NCI-H446 (cell line): ENCODE measurements at places on chromosomes 11 and 22.

GRCh38 chr11:118343248-118343647, 743 bp upstream of the CD3D start:
- DNase-seq = no peak

DNA sequence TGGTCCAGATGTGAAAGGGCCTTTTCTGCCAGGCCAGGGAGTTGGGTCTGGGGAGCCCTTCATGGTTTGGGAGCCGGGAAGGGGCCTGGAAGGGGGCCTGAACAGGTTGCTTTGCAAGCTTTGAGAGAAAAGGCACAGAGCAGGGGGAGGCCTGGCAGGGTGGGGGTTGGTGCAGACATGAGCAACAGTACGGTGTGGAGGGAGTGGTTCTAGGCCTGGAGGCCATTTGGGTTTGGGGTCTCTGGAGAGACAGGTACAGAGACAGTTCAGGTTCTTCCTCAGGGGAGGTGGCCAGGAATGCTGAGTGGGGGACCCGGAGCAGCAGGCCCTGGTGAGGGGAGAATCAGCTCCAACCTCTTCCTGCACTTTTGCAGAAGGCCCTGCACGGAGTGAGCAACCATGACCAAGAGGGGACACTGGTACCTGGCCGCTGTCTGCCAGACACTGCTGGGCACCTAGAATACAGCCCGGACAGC, 1.4 kb downstream of the KDELR3 start:
- DNase-seq = no peak

DNA sequence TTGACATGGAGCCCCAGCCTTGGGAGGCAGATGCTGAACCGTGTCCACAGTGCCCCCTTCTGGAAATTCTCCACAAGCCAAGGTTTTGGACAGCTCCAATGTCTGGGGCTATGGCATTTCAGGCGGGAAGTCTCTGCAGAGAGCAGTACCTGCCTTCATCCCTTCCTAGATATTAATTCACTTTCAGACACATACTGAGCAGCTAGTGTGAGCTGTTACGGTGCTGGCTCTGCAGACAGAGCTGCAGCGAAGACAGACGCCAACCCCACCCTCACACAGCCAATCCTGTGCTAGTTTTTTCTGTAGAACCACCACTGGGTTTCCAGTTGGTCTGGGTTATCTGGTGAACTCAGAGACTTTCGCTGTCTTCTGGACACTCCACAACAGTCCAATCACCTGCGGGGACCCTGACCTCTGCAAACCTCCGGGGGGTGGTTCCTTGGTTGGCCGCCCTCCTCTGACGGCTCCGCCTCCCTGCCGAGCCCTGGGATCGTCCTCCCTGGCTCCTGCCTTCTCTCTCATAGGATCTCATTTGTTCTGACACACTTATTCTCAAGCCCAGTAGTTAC, 9.1 kb downstream of the LMF2 start:
- DNase-seq = peak; percentile 78

DNA sequence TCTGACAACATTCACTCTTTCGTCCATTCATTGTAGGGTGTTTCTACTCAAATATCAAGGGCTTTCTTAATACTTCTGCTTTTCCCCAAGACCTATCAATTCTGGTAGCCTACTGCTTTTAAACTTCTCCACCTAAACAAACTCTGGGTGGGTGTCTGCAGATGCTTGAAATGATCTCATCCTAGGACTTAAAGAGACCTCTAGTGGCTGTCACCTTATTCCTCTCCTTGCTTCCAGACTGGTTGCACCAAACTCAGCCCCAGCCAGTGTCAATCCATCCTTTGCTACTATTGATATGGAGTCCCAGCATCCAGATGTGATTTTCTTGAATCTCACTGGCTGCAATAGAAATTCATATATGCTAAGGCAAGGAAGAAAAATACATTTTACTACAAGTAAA, 274.7 kb downstream of the NXPE2 start:
- DNase-seq = no peak

DNA sequence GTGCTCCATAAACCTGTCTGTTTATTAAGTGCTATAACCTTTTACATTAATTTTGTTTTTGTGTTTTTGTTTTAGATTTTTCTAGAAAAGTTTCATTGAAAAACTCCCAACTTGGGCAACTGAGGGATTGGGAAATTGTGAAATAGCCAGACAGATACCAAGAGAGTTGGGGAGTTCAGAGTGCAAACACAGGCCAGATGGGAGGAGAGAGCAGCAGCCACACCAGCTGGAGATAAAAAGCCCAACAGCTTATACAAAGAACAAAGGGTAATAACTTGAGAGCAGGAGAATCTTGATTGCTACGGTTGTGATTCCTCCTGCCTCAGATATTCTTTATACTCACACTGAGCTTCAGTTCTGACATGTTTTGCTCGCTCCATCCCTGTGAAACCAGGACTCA, 1642.2 kb downstream of the LRRC4C start:
- DNase-seq = no peak

DNA sequence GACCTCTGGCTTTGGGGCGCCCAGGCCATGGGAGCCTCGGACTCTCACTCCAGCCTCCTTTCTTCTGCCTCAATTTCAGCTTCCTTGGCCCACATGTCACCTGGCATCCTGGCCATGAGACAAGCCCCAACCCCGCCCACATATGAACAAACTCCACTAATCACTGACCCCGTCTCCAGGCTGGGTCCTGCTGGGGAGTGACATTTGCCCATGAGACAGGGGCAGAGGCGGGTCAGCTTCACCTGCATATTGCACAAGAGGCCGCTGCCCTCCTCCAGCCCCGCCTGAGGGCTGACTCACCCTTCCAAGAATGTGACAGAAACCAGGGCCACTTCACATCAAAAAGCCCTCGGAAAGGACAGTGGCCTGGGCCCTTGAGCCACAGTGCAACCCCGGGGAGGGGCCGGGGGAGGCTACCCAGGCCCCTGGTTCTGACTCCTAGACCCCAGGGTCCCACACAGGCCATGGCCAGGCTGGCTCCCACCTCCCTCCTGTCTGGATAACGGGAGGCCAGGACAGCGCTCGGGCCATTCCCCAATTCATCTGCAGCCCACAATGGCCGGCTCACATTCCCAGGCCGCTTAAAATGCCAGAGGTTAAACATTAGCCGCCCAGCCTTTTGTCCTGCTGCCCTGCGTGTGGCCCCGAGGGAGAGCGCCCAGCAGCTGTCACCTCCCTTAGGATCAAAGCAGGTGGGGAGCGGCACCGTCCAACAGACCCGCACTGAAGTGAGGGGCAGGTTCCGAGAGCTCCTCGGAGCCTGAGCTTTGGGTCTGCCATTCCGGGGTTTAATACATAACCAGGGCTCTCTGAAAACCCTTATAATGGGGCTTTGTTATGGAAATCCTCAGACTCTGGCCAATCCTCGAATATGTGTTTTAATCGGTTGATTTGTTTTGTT, 42.3 kb downstream of the TRMU start:
- no peak for DNase-seq

- DNase-seq = no peak
Measured at GRCh38 chr11:59225017-59225416, 12.3 kb upstream of the MPEG1 start.

DNA sequence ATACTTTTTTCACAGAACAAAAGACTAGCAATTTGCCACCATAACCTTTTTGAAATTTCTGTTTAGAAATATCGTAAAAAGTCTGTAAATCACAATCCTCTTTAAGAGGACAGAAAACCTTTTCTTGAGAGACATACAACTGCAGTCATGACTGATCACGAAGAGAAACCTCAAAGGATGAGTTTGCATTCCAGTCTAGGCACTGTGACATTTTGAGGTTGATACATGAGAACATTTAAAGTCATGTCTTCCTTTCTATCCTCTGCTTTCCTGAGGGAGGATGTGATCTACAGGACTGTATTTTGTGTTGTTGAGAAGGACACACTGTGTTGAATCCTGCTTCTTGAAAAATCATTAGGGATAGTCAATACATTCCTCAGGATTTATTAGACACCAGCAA, 476.7 kb upstream of the CCDC179 start:
- DNase-seq = no peak

GRCh38 chr11:108616549-108616948, 23.0 kb upstream of the EXPH5 start:
- no peak for DNase-seq

DNA sequence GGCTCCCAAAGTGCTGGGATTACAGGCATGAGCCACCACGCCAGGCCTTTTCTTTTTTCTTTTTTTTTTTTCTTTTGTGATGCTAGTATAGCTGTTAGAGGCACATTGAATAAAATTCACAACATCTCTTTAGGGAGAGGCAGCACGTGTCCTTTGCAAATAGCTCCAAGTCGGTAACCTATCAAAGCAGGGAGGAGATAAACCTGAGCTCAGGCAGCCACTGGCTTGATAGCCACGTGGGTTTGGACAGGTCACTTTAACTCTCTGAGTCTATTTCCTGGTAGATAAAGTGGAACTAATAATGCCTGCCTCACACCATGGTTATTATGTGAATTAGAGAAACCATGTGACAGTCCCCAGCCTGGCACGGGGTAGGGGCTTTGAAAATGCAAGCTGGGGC, 43.1 kb upstream of the ATXN10 start:
- DNase-seq = no peak

DNA sequence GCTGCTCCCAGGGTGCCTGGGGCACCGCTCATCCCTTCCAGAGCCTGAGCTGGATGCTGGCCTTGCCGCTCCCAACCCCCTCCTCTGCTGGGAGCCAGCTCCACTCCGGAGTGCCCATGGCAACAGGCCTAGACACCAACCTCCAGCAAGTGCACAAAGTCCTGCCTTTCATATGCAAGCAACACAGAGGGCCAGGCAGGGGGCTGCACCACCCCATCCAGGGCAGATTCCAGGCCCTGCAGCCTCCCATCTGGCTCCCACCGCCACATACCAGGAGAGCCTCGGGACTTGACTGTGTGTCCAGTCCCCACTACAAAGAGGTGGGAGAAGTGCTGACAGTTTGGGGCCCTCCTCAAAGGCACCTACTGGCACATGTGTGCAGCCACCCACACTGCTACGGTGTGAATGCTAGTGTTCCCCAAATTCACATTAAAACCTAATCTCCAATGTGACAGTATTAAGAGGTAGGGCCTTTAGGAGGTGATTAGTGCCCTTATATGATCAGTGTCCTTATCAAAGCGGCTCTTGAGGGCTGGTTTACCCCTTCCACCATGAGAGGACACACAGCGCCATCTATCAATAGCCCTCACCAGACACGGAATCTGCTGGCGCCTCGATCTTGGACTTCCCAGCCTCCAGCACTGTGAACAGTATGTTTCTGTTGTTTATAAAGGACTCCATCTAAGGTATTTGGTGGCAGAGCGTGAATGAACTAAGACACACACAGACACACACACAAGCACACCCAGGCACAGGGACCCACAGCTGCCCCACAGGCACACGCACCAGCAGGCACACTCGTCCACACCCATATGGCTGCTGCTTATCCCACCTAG, 16.2 kb downstream of the ARVCF start:
- no peak for DNase-seq

DNA sequence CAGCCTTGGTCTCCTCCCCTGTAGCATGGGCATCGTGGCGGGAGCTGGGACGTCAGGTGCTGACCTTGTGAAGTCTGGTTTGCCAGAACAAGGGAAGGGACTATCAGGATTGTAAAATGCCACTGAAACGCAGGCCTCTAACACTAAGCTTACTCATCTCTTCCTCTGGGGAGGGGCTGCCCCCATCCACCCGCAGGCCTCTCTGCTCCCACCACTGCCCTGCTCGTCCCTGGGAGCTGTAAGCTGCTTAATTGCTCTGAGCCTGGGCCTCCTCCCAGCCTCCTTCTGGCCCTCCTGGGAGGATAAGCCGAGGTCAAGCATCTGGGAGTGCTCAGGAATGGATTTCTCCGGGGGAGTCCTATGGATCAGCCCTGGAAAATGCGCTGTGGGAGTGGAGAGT, 8.4 kb downstream of the SHISAL1 start:
- DNase-seq = no peak

DNA sequence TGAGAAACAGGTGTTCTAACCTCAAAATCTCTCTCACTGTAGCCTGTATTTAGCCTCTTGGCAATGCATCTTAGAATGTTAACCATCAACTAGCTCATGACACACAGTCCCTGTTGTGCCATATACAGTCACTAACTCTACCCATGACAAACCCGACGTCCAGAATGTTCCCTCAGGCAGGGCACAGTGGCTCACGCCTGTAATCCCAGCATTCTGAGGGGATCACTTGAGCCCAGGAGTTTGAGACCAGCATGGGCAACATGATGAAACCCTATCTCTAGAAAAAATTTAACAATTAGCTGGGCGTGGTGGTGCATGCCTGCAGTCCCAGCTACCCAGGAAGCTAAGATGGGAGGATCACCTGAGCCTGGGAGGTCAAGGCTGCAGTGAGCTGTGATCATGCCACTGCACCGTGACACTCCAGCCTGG, 18.2 kb upstream of the CCDC34 start:
- DNase-seq = no peak

GRCh38 chr22:50141462-50141861, 29.1 kb upstream of the PANX2 start:
- DNase-seq = no peak
